ENCODE measurements at places on chromosomes 1 and 21.

GRCh38 chr1:223403184-223403815 lies 10.1 kb downstream of the CCDC185 start:
- DNase-seq: no peak

GRCh38 chr1:41517062-41517438 lies 32.6 kb upstream of the EDN2 start:
- no peak for DNase-seq

- no peak for DNase-seq
Measured at GRCh38 chr1:93591676-93592550, 89.7 kb downstream of the BCAR3 start.

GRCh38 chr1:229150518-229150917 lies 120.4 kb upstream of the RAB4A start:
- no peak for DNase-seq

GRCh38 chr1:37890378-37891014 lies 31.1 kb upstream of the MTF1 start:
- DNase-seq: no peak

DNA sequence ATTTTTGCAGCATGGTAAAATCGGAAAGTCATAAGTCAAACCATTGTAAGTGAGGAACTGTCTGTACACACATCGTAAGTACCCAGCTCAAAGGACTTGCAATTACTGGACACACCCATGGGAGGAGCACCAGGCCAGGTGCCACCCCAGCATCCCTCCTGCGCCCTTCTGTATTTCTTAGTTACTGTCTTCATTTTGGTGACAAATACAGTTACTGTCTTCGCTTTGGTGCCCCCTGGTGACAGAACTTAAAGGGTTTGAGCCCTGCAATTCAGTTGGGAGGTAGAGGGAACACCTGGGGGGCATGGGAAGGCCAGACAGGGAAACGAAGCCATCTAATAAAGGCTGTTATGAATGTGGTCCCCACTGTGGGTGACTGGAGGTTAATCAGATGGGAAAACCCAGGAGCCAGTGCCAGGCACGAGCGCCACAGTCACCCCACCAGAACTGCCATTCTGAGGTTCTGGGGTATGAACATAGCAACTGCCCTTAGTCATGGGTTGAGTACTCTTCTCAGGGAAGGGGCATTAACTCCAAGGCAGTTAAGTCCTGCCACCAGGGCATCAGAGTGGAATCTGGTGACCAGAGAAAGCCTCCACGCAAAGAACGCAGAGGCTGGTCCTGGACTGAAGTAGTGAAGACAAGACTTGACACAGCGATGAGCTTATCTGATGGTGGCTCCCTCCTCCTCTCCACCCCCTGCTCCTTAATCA lies 612.9 kb downstream of the PTPRU start:
- no peak for DNase-seq

DNA sequence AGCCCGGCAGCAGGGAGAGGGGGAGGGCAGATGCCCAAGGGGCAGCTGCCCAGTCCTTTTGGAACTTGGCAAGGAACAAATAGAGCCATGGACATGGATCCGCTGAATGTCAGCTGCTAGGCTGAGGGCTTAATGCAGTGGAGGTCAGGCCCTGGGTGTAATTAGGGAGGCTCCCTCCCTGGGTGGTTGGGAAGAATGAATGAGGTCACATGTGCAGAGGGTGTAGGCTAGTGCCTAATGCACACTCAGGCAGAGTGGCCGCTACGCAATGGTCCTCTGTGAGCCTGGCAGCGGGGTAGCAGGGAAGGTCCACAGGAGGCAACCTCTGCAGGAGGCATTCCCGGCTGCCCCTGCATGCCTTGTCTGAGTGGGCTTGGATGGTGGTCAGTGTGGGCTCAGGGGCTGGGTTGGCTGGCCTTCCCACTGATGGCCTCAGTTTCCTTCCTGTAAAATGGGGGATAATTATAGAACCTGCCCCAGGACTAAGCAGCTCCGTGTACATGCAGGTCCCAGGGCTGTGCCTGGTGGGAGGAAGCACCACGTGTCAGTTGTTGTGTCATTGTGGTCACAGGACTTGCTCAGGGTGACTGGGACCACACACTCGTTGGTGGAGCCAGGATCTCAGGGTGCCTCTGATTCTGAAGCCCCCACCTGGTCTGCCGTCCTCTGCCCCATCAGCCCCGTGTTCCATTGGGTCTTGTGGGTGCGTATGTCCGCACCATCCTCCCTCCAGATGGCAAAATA lies 81.6 kb upstream of the ACTL8 start:
- DNase-seq: no peak

- DNase-seq: no peak
Measured at GRCh38 chr1:214830941-214831340, 227.9 kb downstream of the CENPF start.

- no peak for DNase-seq
Measured at GRCh38 chr21:21662776-21663175, 664.6 kb downstream of the NCAM2 start.

GRCh38 chr1:66334318-66334717 lies 199.6 kb upstream of the SGIP1 start:
- DNase-seq: no peak

- no peak for DNase-seq
Measured at GRCh38 chr1:178518894-178519293, 6.0 kb downstream of the TEX35 start.

- DNase-seq: no peak
Measured at GRCh38 chr1:11622398-11622797, 31.8 kb downstream of the FBXO2 start.

DNA sequence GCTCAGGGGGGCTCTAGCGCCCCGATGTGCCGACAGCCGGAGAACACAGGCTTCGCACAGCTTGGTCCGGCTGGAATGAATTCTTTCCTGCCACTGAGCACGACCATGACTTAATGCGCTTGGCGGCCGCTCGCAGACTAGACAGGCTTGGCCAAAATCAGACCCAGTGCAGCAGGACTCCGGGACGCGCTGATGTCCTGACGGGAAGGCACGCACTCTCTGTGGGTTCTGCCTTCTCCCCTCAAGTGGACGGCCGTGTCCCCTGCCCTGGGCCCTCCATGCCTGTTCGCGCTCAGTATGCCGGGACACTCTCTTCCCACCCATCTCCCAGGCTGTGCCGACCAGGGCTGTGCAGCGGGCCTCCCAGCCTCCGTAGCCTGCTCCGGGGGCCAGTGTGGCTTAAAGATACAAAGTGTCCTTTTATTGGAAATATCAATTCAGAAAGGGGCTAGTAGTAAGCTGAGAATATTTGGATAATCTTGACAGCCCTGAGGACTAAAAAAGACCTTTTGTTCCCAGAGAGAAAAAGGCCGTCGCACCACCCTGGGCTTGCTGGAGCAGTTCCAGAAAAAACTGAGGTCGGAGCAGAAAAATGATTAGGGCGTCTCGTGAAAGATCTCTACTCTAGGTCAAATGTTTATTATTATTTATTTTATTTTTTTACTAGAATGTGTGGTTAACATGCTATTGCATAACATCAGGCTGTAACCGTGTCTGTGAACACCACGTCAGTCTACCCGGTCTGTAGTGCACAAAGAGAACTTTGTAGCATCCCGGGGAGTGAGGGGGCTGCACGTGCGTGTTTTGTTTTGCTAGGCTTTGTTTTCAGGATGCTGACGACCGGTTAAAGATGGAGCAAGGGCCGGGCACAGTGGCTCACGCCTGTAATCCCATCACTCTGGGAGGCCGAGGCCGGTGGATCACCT lies 88.1 kb upstream of the ARHGEF16 start:
- no peak for DNase-seq

DNA sequence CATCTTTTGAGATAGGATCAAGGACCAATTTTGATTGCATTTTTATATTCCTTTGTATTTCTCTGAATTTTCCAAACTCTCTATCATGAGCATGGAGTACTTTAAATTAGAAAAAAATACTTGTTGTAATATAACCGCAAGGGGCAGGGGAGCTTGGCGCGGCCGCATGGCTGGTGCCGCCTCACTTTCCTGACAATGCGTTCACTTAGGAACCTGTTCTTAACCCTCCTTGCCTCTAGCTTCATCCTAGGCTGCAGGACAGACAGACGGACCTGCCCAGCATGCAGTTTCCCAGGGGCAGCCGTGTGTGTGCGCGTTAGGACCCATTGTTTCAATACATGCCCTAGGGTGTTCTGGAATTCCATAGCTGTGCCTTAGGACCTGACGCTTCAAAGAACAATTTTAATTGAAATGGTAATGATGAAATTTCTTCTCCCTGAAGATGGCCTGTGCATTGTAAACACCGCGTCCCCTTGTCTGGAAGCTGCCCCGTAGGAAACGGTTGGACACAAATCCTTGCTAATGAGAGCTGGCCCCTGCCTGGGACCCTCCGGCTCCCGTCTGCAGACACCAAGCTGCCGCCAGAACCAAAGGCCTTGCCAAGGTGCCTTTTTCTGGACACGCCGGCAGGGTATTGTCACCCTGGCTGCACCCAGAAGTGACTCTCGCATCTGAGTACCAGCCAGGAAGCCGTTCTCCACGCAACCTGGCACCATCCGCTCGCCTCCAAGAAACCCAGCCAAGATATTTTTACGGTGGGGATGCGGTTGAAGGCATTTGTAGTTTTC lies 466.4 kb downstream of the NPHP4 start:
- DNase-seq: no peak

DNA sequence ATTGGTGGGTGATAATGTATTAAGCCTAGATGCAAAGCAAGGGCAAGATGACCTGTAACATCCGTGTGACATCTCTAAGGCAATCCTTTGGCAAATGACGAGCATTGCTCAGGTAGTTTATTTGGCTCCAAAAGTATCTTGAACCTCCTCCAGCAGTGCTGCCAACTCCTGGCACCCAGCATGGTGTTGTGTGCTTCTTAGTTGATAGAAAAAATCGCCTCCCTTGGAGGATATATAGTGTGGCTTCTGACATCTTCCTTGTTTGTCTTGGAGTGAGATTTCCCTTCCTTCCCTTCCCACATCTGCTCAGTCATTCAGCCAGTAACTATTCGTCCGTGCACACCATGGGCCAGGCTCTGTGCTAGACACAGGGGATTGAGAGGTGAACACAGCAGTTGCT lies 121.8 kb downstream of the TOMM20 start:
- DNase-seq: no peak

Data from T-helper 17 cell (primary cell).